ENCODE measurements at places on chromosomes 6 and 20.

DNA sequence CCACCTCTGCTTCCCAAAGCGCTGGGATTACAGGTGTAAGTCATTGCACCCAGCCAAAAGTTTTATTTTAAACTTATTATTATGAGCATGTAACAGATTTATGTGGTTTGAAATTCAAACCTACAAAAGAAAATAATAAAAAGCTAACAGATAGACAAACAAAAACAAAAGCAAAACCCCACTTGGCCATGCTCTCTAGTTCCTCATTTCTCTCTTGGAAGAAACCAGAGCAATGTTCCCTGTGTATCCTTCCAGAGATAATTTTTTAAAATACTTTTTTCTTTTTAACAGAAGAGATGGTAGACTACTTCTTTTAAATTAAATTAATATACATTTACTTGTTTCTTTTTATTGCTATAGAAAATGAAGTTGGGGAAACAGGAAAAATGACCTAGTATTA, 28.0 kb upstream of the SLC17A3 start:
- DNase-seq = no peak

GRCh38 chr6:76677017-76677416, 604.6 kb upstream of the IMPG1 start:
- no peak for DNase-seq

- DNase-seq = peak; percentile 88
Observed at GRCh38 chr6:37103169-37104039, 66.5 kb upstream of the PIM1 start.

DNA sequence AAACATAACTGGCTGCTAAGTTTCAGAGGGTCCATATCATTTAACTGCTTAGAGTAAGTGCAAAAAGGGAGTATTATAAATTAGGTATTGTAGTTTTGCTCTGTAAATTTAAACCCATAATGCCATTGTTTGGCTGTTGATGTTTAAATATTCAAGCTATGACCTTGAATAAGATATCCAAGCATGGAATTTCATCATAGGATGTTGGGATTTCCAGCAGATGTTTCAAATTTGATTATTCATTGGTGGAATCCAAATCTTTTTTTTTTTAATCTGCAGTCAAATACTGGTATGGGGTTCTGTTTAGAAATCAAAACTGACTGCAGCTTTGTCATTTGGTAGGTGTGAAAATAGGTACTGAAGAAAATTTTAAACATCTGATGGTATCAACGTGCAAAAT, 161.0 kb downstream of the KHDC1L start:
- no peak for DNase-seq

DNA sequence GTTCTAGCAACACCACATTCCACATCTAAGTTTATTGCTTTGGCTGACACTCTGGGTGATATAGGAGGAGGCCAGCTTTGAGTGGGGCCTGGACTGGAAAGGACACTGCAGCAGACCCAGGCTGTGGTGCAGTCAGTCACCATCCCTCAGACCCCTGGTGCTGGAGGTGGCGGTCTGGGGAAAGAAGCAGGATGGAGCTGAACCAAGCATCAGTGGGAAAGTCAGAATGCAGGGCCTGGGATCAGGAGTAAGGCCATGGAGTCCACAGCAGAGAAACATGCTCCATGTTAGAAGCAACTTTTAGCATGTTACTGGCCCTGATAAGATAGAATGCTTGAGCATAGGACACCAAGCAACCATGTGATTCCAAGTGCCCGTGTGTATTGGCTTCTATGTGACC, 5.9 kb downstream of the HLA-A start:
- DNase-seq = no peak

DNA sequence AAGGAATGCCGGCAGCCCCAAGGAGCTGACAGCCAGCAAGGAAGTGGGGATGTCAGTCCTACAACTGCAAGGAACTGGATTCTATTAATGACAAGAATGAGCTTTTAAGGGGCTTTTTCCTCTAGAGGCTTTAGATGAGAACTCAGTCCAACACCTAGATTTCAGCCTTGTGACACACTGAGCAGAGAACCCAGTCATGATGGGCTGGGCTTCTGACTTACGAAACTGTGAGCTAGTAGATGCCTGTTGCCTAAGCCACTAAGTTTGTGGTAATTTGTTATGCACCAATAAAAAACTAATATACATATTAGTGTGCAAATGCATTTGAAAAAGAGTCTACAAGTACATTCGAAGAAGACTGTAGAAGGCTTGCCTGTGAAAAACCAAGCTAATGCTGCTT, 263.3 kb downstream of the SOX4 start:
- DNase-seq = no peak

GRCh38 chr6:167208819-167209576, 51.2 kb upstream of the GPR31 start:
- no peak for DNase-seq

GRCh38 chr6:126064257-126064747, 78.0 kb downstream of the TRMT11 start:
- no peak for DNase-seq

DNA sequence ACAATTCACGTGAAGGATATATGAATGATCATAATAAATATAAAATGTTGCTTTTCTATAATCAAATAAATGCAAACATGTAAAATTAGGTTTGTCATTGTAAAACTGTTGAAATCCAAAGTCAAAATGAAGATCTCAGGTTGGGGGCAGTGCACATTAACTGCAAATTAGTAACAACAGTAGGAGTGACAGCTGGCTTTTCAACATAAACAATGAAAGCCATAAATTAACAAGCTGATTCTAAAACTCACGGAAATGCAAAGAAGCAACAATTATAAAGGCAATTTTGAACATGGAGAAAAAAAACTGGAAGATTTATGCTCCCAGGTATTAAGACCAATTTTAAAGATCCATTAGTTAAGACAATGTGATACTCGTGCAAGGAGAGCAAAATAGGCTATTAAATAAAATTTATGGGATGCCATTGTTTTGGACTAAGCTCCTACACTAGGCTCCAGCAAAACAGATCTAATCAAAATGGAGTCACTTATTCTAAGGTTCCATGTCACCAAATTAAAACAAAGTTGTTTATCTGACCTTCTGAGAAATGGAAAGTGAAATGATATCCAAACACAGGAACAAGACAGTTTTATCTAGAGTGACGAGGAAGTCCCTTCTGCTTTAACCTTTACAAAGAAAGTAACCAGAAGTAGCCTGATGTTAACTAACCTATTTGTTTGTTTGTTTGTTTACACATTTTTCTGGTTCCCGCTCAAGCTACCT, 770.8 kb downstream of the EPHA7 start:
- no peak for DNase-seq

GRCh38 chr6:44542401-44543116, 155.1 kb downstream of the CDC5L start:
- DNase-seq = no peak

DNA sequence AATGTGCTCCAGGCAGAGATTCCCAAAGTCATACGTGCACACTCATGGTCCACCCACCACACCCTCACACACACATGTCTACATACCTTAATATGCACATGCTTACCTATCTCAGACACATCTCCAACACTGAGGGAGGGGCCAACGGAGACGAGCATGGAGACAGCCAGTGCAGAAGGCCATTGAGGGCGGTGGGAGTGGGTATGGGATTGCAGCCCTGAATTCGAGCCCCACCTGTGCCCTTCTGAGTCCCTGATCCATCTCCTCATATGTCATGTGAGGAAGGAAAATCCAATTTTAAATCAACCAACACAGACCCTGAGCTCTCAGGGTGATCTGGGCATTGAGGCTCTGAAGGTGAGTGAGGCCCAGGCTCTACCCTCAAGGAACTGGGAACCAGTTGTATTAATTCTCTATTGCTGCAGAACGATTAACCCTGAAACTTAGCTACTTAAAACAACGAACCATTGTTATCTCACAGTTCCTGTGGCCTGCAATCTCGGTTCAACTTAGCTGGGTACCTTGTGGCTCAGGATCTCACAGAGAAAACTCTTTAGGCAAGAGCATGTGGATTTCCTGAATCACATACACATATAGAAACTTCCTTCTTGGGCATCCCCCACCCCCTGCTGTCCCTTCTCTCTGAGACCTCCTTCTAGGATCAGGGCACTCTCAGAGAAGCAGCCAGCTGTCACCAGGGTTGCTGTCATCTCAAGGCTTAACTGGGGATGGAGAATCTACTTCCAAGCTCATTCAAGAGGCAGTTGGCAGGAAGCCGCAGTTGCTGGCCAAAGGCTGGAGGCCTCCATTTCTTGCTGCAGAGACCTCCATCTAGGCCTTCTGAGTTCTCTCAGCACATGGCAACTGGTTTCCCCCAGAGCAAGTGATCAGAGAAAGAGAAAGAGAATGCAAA, 28.3 kb downstream of the GLP1R start:
- DNase-seq = no peak

GRCh38 chr6:114740547-114740946, 397.7 kb upstream of the HS3ST5 start:
- no peak for DNase-seq

DNA sequence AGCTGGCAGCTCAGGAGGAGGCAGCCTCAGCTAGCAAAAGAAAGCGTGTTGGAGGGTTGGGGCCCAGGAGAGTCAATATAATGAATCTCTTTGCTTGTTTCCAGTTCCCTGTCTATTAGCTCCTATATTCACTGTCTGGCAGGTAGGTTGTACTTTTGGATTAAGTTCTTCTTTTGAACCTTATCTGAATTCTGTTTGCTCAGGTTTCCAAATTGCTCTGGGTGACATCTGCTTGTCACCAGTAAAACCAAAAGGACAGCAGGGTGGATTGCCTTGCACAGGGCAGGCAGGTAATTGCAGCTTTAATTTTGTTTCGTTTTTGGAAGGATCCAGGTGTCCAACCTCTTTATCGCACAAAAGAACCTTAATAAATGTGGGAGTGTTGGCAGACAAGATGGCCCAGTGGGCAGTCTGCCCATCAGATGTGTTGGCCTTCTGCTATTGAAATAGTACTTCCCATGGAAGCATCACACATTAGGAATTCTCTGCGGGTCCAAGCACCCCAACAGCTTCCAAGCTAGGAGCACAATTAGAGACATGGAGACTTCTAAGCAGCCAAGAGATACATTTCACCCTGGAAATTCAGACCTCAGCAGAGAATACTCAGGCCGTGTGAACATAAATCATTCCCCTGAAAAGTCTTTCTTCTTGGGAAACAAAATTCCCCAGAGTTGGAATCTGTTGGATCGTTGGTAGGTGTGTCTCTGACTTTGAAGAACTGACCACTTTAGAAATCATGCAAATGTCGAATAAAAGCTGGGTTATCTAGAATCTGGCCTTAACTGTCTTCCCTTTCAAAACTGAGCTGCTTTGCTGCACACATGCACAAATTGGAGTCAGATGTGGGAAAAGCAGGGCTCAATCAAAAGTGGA, 286.9 kb upstream of the BMP2 start:
- DNase-seq = no peak

GRCh38 chr6:130780122-130780521, 47.1 kb upstream of the SMLR1 start:
- DNase-seq = no peak

- DNase-seq = no peak
Observed at GRCh38 chr20:40571639-40572038, 117.4 kb downstream of the MAFB start.

DNA sequence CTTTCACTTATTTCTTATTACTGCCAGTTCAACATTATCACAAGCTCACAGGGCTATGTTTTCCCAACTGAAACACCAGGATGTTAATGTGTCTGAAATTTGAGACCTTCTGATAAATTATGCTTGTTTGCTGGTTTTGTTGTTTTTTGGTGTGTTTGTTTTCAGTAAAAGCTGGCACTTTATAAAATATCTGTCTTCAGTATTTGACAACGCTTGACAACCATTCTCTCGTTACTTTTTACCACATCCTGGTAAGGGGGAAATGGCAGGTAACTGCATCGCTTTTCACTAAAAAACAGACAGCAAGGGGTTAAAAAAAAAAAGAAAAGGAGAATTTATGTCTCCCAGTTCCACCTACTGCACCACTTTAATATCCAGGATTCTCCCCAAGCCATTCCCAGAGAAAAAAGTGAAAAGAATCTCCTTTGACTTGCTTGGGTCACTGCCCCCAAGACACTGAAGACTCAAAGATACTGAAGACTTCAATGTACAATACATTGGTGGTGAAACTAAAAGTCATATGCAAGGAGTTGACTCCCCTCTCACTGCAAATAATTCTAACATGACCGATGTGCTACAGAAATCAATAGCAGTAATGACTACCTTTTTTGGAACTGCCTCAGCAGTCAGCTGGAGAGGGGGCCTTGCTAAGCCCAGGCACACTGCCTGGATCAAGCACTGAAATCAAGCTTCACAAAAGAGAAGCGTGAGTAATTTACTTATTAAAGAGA, 88.9 kb downstream of the HIVEP2 start:
- DNase-seq = no peak

GRCh38 chr20:2299301-2299700, 3.5 kb downstream of the TGM3 start:
- DNase-seq = no peak

DNA sequence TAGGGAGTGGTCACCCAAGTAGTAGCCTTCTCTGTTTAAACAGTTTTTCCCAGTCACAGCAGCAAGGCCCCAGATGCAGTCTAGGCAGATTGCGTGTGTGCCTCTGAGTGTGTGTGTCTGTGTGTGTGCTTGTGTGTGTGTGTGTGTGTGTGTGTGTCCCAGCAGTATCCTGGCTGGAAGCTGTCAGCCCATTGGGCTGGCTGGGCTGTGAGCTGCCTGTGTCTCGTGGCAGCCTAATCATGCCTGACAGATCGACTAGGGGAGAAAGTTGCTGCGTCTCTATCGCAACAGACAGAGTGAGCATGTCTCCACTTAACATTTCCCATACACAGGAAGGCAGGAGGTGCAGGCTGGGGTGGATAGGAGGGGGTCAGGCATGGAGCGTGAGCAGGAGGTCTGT, 42.9 kb upstream of the LRFN2 start:
- no peak for DNase-seq

GRCh38 chr6:54981647-54982046, 135.1 kb downstream of the FAM83B start:
- DNase-seq = no peak

GRCh38 chr6:42341771-42342553, 109.8 kb downstream of the TRERF1 start:
- DNase-seq = no peak

DNA sequence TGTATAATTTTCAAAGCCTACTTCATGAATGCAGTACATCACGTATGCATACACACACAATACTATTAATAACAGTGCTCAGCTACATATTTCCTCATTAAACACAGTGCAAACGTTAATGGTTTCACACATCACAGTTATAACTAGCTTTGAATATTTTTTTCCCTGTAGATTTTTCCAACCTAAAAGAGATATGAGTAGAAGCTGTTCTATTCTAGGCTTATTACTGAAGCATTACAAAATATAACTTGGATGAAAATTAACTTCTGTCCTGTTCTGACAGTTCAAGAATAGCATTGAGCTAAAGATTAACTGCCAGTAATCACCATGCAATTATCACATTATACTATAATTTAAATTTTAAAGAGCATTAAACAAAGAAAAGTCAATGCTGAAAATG, 6.2 kb downstream of the LMBRD1 start:
- no peak for DNase-seq
